Hepatocyte (in vitro differentiated cells): ENCODE measurements at places on chromosomes 16 and 17. TPM values are rescaled to one million over a fixed set of nuclear protein-coding genes. Genes with fewer than 3 reads are reported as not detected.

- DNase-seq: no peak
Measured at GRCh38 chr17:2571523-2572303, 21.7 kb upstream of the PAFAH1B1 start.

DNA sequence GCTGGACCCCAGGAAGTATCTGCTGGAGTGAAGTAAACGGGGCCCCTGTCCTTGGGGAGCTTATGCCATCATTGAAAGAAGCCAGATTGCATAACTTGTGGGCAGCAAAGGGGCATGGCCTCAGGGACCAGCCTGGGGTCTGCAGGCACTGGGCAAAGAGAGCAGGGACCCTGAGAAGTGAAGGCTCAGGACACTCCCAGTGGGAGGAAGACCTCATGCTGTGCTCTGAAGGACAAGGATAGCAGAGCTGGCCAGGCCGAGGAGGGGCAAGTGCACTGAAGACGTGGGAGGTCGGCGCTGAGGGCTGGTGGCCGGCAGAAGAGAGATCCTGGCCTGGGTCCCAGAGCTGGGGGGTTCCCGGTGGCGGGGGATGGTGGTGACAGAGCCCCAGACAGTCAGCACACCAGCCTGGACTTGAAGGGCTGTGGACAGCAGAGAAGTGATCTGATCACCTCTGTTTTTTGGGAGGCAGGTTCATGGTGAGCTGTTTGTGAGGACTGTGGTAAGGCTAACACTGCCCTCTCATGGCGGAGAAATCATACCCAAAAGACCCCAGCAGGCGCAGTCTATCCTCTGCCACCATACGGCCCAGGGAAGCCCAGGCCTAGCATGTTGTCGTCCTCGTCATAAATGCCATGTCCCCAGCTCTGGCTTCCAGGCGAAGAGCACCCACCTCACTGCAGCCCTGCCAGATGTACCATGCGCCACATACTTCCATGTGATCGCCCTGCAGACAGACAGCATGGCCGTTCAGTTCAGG, 7.1 kb upstream of the CNP start:
- peak; percentile 50 for DNase-seq

DNA sequence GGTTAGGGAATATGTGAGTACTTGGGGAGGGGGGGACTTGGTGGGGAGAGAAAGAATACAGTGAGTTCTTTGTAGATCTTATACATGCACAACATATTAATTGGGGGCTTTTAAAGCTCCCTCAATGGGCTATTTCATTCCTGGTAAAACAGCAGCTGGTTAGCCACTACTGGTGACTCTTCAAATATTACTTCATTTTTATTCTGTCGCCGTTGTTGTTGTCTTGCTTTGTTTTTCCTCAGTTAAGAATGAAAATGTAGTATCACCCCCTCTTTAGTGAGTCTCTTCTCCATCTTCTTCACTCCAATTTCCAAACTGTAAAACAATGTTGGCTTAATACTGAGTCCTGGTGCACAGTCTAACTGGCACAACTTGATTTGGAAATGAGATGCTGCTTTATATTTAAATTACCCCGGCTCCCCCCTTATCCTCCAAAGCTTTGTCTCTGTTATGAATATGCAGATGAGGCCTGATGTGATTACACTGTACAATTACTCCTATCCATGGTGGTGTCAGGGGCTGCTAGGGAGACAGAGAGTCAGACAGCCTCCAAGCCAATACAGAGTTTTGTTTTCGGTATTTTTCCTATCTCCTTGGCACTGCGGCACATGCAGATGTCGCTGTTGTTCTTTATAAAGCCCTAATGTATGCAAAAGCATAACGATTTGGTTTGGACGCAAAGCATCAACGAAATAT, 256.9 kb upstream of the PMFBP1 start:
- DNase-seq: no peak

HOXB1 gene
- total RNA-seq: not detected in 2 replicates

DNA sequence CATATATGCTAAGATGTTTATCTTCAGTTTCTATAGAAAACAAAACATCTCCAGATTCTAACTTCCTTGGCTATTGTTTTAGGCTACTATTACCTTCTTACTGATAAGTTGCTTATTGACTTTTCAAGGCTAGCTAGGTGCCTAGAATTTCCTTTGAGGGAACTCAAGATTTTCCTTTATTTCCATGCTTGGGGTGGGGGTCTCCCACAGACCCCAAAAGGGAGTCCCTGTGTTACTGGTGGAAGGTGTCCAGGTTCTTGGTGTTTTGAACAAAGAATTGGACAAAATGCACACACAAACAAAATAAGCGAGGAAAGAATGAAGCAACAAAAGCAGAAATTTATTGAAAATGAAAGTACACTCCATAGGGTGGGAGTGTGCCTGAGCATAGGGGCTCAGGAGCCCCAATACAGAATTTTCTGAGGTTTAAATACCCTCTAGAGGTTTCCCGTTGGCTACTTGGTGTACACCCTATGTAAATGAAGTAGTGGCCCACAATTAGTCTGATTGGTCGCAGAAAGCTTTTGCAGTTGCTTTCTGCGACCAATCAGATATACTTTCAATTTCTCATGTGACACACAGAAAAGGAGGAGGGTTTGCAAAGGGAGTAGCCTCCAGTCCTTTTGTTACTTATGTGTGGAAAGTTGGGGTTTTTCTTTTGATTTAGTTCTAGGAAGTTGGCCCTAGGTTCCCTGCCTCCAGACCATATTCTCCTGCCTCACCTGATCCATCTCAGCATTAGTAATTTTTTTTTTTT, 67.5 kb downstream of the MARF1 start:
- DNase-seq: no peak

DNA sequence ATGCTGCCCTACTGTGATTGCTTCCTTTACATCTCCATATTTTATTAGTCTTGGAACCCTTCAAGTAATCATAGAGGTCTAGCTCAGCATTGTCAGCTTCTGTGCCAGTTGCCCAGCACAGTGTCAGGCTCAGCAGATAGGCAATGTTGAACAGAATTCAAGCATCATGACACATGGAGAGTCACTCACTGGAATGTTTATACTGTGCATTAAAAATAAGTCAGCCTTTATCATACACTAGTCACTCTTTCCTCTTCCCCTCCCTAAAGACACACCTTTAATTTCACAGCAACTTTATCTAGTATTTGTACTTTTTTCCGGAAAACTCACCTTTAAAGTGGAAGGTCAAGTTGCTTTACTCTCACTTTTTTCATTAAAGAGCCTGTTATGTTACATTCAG, 253.8 kb upstream of the CDH11 start:
- no peak for DNase-seq

GRCh38 chr17:4199818-4200402, 56.9 kb downstream of the CYB5D2 start:
- peak; percentile 69 for DNase-seq

DNA sequence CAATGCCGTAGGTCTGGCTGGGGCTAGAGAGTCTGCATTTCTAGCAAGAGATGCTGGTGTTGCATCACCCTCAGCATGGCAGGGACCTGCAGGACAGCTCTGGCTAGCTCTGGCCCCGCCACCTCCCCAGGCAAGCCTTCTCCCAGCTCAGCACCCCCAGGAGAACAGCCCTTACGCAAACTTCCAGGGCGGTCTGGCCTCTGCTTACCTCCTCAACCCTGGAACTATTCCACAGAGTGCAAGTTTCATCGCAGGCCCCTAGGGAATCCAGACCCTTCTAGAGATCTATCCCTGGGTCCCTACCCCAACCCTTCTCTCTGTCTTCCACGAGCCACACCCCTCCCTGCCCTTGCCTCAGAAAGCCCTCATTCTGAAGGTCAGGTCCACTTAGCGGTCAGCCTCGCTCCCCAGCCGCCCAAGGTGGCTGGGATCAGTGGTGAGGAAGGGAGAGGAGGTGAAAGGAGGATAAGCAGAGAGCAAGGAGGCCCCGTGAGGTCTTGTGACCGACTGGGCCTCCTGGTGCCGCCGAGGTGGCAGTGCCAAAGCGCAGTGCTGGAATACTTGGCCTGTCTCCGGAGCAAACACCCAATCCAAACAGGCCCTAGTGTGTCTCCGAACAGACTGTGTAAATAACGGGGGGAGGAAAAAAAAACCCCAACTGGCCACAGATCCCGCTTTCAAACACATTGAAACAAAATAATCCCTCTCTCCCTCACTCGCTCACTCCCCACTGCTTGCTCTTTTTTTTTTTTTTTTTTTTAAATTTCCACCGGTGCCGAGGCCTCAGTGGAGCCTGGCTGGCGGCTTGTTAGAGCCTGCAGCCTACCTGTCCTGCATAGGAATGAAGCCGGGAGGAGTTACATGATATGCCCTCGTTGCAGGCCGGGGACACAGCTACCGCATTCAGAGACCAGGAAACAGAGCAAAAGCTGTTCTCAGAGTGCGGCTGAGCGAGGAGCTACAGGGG, 380.9 kb downstream of the SOX9 start:
- DNase-seq: peak; percentile 31

DNA sequence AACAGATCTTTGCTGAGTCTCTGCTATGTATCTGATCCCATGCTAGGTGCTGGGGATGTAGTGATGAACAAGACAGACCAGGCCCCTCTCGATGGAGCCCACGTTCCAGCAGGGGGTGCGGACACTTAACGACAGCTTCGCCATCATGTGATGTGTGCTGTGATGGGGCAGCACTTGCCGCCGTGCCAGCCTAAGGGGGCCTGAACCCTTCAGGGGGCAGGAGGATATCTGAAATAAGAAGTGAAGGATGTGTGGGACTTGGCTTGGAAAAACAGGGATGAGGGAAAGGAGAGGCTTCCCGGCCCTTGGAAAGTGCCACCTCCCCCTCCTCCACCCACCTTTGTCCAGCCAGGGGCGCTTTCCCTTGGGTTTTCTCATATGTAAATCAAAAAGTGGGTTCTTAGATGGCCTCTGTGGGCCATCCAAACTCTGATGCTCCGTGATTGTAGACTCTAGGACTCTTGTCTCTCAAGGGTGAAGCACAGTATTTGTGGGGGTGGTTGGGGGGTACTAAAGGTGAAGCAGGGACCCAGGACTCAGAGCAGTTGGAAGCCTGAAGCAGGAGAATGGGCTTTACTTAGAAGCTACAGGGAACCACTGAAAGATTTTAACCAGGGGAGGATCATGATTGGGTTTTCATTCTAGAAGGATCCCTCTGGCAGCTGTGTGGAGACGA, 4.0 kb upstream of the DLX3 start:
- DNase-seq: no peak

GRCh38 chr17:6072157-6072556, 2.0 kb downstream of the WSCD1 start:
- no peak for DNase-seq

GRCh38 chr16:1089439-1089821, 6.6 kb downstream of the C1QTNF8 start:
- no peak for DNase-seq

- DNase-seq: no peak
Measured at GRCh38 chr17:44078412-44078811, 7.9 kb downstream of the G6PC3 start.

GRCh38 chr17:58666858-58667267, 25.0 kb downstream of the TEX14 start:
- no peak for DNase-seq
